HTR-8/SVneo (cell line): ENCODE measurements at places on chromosomes 3 and 15.

DNA sequence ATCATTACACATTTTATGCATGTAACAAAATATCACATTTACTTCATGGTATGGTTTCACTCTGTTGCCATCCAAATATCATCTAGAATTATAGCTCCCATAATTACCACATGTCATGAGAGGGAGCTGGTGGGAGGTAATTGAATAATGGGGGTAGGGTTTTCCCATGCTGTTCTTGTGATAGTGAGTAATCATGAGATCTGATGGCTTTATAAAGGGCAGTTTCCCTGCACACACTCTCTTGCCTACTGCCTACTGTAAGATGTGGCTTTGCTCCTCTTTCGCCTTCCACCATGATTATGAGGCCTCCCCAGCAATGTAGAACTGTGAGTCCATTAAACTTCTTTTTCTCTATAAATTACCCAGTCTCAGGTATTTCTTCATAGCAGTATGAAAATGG is 123.4 kb downstream of the SATB1 start:
- no peak for DNase-seq

GRCh38 chr3:42438758-42439157 is 28.3 kb upstream of the LYZL4 start:
- DNase-seq: no peak

DNA sequence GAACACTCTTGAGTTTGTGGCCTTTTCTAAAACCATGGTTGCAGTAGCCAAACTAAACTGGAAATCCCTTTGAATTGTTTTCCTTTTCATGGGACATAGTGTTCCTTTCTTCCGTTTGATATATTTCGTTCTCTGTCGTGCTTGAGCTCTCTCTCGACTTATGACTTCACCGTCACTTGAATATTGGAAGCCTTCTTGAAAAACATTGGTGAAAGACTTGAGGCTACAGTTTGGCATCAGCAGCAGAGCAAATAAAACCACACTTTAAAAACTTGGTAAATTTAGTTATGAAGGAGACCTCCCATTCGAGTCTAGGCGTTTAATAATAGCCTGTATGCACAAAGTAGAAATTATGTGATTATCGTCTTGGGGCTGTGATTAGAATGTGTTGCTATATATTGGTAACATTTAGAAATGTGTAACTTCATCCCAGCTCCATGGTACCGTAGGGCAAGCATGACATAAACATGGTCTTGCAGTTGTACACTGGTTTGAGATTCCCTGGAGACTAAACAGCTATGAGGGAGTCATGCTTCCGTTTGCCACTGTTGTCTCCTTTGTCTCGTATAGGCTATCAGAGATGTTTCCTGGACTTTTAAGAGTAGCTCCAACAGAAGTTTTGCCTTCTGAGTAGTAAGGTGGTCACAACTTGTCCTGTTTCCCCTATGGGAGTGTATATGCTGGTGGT is 122.3 kb downstream of the PTPRG start:
- DNase-seq: no peak

DNA sequence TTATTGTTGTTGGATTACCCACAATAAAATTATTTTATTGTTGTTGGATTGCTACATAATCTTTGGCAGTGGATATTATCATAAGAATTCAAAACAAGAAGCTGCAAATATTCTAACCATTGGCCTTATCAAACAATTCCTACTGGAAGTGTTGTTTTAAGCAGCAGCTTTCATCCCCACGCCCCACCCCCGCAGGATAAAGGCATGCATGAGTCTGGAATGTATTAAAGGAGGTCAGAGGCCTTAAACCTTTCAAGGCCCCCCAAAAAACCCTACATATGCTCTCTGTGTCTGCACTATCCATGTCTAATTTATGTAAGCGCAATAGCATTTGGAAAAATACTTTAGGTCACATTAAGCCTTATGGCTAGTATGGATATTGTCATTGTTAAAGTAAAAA is 23.1 kb downstream of the P3H2 start:
- DNase-seq: no peak

DNA sequence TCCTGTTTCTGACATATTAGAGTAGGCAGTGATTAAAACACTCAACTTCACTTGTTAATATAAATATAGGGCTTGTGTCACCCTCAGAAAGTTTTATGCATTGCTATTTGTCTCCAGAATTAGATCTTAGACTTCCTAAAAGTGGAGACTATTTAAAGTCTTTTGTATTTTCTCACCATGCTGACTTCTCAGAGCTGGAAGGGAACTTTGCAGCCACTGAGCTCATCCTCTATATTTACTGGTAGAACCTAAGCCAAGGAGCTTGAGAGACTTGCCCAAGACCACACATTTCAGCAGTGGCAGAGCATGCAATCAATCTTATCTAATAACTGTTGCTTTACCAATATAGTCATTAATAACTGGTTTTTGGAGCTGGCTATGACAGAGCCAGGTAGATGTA is 53.2 kb downstream of the STAC start:
- no peak for DNase-seq

DNA sequence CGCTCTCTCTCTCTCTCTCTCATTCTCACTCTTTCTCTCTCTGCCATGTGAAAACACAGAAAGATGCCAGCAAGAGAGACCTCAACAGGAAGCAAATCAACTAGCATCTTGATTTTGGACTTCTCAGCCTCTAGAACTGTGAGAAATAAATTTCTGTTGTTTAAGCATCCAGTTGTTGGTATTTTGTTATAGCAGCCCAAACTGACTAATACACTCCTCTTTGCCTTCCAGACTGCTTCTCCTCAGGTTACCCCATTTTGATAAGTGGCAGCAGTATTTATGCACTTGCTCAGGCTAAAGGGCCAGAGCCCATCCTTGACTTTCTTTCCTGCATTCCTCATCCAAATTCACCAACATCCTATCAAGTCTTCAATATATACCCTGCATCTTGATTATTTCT is 76.6 kb upstream of the NANOGP8 start:
- DNase-seq: no peak

GRCh38 chr3:177420651-177421480 is 223.6 kb upstream of the TBL1XR1 start:
- DNase-seq: peak; percentile 43

- DNase-seq: no peak
Observed at GRCh38 chr3:15436246-15436645, 8.8 kb downstream of the EAF1 start.

DNA sequence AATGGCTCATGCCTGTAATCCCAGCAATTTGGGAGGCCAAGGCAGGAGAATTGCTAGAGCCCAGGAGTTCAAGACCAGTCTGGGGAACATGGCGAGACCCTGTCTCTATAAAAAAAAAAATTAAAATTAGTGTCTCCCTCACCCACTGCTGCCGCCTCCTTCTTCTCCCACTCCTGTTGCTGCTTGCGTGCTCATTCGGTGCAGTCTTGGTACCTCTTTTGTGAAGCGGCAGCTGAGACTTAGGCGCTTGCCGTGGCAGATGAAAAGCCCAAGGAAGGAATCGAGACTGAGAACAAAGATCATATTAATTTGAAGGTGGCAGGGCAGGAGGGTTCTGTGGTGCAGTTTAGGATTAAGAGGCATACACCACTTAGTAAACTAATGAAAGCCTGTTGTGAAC is 20.0 kb downstream of the GLB1 start:
- no peak for DNase-seq

DNA sequence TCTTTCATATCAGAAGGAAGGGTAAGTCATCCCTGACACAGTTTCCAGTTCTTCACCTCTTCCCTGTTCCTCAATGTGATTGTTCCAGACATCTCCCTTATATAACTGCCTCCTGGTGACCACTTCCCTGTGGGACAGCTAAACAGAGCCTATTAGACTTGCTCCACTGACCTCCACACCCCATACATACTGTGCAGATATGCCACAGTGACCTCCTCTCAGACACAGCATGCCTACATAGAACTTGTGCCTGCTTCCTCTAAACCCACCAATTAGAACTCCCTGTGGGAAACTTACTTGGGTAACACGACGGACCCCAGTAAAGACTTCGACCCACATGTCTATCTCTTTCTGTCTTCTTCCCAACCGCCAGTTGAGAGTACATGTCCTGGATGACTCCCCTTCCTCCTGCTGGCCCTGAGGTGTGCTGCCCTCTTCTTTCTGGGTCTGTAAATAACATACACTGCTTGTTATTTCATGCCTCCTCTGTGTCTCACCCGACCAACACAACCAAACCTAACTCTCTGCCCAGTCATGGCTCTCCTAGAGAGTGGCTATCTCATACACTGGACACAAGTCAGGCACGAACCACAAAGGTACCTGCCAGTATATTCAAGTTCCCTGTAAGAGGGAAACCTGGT is 53.0 kb downstream of the IGSF11 start:
- no peak for DNase-seq

DNA sequence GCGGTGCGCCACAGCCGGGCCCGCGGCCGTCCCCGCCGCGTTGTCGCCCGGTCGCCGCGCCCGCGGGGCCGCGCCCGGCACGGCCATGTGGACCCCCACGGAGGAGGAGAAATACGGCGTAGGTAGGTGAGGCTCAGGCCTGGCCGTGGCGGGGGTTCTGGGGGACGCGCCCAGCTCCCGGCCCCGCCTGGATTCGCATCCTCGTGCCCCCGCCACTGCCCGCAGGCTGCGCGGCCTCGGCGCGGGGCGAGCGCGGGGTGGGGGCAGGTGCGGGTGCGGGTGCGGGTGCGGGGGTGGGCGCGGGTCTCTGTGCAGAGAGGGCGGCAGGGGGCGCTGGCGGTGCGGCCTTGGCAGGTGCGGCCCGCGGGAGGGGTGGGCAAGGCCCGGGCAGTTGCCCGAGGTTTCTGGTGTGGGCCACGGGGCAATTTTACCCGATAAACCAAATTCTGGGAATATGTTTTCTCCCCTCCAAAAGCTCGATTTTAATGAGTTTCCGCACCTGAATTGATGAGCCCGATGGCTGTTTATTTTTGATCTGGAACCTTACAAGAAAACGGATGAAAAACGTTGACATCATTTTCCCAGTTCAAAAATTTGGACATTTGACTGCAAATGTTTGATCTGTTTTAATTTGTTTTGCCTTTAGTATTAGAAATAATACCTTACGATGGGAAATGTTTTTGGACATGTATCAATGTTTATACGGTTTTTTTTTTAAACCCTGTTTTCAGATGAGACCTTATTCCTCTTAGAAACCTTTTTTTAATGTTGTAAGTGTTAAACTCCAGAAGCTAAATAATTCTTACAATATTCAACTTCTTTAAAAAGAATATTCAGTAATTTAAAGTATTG is 678 bp downstream of the DOCK3 start:
- DNase-seq: no peak

DNA sequence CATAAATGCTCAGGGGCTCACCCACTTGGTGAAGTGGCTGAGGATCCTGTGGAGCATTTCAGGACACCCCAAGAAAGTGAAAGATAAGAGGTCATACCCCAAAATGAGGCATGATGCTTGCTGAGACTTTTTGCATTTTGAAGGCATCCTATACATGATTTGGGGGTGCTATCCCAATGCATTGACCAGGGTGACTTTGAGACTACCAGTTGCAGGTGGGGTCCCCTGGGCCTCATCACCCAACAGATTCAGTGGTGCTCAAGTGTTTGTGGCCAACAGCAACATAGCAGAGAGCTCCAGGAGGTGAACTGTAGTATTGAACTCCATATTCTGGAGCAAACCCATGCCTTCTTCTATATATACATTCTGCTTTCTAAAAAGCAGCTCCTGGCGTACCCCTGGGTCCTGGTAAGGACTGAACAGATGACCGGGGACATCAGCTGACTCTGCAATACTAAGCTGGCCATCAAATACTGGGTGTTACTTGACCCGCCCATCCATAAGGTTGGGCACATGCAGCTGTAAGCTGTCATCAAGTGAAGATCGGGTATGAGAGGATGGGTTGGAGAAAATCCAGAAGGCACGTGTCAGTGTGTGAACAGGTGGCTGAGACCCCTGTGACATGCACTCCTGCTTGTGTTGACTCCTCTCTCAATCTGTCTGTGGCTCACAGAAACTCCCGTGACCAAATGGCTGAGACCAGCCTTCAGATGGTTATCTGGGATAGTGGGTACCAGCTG is 143.3 kb downstream of the KLF13 start:
- DNase-seq: no peak

- DNase-seq: no peak
Observed at GRCh38 chr3:89340408-89340807, 233.0 kb downstream of the EPHA3 start.

DNA sequence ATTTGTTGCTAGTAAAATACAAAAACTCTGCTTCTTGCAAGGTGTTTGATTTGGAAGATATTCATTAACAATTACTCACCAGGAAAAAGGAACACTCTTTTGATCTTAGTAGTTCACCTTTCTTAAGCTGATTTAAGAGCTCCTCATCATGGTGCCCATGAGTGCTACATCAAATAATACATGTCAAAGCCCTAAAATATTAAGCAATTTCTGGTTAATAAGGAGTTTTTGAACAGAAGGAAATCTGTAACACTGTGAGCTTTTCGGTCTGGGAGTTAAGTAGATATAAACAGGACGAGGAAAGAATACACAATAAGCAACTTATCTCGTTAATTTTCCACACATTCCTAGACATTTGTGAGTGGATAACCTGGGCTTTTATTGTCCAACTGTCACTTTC is 83.9 kb upstream of the DCBLD2 start:
- no peak for DNase-seq

DNA sequence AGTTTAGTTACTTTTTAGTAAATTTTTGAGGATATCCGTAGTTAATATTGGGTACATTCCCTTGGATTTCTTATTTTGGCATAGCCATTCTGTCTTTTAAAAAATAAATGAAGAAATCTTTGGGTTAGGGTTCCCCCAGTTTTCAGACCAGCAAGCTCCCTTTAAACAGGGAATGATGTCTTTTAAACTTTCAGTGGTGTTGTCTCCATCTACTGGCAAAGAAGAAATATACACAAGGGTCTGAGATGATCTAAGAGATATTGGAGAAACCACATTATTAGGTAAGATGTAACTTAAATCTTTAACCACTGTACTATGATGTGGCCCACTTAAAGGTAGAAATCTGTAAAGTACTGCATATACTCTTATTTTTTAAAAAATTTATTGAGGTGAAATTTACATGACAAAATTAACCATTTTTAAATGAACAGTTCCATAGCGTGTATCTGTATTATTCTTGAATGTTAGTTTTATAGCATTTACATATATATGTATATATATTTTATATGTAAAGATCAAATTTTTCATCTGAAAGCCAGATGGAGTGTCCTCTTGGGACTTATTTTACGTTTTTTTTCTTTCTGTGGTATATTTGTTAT is 35.1 kb upstream of the EIF3J start:
- peak; percentile 40 for DNase-seq

DNA sequence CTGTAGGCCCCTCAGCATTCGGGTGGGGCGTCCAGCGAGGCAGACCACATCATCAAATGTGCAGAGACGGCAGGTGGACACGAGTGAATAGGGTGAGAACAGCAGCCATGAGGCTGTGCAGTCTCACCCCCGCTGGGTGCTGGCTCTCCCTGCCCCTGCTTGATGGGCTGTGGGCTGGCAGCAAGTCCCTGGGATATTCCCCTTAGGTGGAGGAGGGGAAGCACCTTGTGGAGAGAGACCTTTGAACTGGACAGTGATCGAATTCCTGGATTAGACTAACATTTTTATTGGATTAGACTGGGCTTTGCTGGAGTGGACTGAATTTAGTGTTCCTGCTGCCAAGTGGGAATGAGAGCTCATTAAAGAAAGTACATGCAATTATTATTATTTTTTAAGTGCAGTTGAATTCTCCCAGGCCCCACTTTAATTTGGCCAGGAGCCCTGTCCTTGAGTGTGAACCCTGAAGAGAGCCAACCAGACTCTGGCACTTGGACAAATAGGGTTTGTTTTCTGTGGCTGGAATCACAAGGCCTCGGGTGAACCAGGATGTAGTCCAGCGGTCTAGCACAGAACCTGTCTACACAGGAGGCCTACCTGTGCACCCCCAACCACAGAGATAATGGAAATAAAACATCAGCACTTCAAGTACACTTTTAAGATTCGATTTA is 193.1 kb downstream of the ABHD5 start:
- no peak for DNase-seq
